T follicular helper cell (primary cell): ENCODE measurements at places on chromosomes 6 and 20.

DNA sequence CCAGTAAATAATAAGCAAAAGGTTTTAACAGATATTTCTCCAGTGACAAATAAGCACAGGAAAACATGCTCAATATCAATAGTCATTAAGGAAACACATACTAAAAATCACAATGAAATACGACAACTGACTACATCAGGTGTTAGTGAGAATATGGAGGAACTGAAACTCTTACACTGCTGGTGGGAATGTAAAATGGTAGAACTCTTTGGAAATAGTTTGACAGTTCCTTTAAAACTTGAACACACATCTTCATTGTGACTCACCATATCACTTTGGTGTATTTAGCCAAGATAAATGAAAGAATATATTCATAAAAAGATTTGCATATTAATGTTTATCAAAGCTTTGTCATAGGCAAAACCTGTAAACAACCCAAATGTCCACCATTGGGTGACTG, 11.3 kb upstream of the MAP3K5 start:
- no peak for DNase-seq

DNA sequence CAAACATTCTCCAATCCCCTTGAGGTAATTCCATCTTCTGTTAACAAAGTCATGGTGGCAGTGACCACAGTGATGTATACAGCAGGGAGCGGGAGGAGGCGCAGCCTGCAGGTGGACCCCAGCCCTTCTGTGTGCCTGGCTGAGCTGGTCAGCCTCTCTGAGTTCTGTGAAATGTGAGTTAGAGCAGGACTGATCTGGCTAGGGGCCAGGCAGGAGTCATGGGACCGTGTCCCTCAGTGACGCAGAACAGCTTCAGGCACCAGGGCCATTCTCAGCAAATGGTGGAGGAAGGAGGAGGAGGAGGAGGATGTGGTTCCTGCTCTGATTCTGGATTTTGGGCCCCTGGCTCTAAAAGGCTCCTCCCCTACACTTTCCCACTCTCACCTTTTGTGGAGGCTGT, 6.9 kb downstream of the PHACTR3 start:
- no peak for DNase-seq

DNA sequence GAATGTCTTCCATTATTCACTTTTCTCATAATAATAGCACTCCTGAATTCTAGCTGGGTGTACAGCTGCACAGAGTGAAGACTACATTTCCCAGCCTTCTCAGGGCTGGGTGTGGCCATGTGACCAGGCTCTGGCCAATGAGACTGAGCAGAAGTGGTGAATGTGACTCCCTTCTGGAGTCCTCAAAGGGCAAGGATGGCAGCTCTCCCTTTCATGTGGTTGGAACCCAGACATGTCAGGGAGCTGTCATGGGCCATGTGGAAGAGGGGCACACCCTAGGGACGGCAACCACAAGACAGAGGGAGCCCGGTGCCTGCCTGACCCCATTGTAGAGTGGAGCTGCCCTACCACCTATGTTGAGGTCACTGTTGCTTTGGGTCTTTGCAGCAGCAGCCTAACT, 312.8 kb upstream of the SULF2 start:
- DNase-seq, result no peak

DNA sequence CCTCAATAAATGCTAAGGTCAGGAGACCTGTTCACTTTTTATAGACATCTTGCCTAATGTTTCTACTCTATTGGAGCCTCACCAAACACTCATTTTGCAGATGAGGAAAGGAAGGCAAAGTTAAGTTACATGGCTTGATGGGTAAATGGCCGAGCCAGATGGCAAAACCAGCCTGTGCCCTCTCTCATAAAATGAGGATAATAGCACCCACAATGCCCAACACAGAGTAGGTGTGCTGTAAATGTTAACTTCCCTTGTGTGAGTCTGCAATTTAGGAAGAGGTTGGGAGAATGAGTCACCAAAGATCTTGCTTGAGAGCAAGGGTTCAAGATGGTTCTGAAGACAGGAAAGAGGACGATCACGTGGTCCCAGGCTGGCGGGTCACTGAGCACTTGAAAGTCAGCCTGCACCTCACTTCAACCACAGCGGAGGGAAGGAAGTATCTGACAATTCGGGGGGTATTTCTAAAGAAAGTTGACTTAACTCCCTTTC, 3.3 kb downstream of the KCNK5 start:
- no peak for DNase-seq

- DNase-seq, result no peak
Observed at GRCh38 chr6:43828711-43829110, 58.7 kb downstream of the VEGFA start.

DNA sequence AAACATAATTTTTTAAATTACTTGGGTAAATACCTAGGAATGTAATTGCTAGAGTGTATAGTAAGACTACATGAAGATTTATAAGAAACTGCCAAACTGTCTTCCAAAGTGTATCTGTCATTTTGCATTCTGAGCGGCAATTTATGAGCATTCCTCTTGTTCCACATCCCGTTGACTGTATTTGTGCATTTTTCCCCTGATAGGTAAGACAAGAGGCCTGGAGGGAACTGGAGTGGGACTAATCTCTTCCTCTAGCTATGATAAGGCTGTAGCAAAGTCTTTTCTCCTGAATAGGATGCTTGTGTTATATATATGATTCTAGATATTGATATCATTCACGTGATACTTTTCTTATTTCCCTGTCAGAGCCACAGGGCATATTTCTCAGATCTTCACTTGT, 1557.5 kb downstream of the GRIK2 start:
- DNase-seq, result no peak
